Activated CD4-positive, alpha-beta T cell treated with anti-CD3 and anti-CD28 coated beads for 4 hours (primary cell): ENCODE measurements at places on chromosomes 2 and 18.

GRCh38 chr2:7607441-7608173 is 690.4 kb downstream of the RNF144A start:
- no peak for DNase-seq

DNA sequence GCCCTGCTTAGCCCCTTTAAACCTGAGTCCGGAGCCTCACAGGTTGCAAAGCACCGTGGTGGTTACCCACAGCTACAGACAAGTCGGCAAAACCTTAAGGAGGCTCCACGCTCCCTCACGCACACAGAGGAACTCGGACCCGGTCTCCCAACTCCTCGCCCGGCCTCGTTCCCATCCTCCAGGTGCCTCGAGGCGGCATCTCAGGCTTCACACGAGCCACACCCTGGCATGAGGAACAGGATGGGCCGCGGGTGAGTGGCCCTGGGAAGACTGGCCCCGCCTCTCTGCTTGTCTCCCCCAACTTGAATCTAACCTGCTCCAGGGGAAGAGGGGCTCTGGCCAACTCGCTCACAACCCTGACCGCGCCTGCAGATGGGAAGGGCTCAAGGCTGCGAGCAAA is 97.4 kb downstream of the EIPR1 start:
- no peak for DNase-seq

DNA sequence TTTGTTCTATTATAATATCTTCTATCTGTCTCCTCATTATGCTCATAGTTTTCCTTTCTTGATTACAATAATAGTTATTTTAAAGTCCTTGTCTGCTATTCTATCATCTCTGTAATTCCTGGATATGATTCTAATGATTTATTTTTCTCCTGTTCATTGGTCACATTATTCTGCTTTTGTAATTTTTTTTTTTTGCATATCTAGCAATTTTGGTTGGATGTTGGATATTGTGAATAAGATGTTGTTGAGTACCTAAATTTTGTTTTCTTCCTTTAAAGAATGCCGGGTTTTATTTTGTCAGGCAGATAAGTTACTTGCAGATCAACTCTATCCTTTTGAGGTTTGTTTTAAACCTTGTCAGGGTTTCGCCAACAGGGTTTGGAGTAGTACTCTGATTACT is 25.2 kb downstream of the KATNAL2 start:
- DNase-seq = no peak

DNA sequence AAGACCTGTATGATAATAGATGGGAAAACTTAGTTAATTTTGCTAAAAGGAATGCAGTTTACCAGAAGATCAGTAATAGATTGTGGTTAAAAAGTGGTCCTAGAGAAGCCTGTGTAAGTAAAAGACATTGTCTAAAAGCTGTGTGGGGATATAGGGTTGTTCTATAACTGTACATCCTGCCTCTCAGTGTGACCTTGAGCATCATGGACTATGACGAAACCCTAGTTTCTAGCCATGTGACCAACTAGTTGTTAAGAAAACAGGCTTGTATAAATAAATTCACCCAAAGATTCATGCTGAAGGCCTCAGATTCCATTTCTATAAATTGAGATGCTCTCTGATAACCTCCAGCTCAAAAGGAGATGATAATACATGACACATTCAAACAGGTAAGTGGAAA is 160.7 kb downstream of the IKZF2 start:
- DNase-seq = no peak

GRCh38 chr18:78352910-78353309 is 626.7 kb upstream of the SALL3 start:
- DNase-seq = no peak

- DNase-seq = no peak
These were observed 28.6 kb downstream of the ITM2C start for GRCh38 chr2:230893338-230893737.

DNA sequence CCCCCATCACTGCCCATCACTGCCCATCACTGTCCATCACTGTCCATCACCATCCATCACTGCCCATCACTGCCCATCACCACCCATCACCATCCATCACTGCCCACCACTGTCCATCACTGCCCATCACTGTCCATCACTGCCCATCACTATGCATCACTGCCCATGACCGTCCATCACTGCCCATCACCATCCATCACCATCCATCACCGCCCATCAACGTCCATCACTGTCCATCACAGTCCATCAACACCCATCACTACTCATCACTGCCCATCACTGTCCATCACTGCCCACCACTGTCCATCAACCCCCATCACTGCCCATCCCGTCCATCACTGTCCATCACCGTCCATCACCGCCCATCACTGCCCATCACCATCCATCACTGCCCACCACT is 57.8 kb upstream of the OTOS start:
- DNase-seq = no peak

DNA sequence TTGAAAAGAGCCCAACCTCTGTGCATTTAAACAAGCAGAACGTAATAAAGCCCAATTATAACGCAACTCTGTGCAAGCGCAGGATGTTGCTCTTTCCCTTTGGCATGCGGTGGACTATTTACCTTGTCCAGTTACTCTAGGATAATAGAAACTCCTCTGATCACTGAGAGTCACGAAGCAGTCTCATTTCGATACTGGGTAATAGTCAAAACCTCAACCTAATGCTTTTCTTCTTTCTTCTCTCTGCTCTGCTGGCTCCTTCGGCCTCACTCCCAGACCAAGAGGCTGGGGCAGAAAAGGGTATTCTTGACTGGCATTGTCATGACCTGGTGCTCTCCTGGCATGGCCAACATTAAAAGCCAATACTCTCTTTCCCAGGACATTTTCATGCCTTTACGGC is 89.7 kb upstream of the GCFC2 start:
- no peak for DNase-seq

DNA sequence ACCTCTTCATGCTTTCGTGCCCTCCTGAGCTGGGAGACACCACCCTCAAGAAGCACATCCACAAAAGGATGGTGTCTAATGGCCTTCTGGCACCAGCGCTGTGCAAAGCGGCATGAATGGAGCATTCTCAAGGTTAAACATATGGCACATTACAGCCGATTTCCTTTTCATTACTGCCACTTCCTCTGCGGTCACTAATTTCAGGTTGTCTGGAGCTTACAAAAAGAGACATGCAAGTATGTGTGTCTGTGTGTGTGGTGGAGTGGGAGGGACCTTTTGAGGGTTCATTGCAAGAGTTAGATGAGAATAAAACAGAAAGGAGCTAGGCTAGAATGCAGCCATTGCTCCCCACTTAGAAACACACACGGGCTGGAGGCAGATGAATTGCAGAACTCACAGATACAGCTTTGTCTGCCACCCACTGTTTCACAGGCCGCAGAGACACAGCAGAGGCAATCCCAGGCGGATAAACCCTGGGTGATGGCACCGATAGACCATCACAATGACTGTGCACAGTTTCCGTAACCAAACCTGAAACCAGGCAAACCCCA is 76.0 kb downstream of the TGIF1 start:
- peak; percentile 6 for DNase-seq

- DNase-seq = no peak
These were observed 221.9 kb upstream of the SETBP1 start for GRCh38 chr18:44458777-44459176.

DNA sequence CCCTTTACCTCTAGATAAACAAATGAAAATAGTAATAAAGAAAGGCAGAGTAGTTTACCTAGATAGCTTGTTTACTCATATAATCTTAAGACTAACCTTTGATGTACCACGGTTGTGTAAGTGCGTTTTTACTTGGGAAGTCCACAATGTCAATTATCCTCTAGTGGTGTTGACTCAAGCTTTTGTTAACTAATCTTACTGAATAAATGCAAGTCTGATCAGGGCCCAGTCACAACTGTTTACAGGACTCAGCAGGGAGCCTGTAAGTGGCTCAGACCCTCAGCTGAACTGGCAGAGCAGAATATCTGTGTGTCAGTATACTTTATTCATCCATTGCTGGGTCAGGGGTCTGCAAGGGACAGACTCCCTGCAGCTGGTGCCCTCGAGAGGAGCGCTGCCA is 98.1 kb upstream of the ACAA2 start:
- no peak for DNase-seq

GRCh38 chr18:67805261-67805660 is 288.7 kb upstream of the DSEL start:
- DNase-seq = no peak

- no peak for DNase-seq
These were observed 105.4 kb upstream of the MMADHC start for GRCh38 chr2:149692961-149693396.

GRCh38 chr18:45556222-45556621 is 59.1 kb upstream of the SLC14A2 start:
- DNase-seq = no peak

GRCh38 chr2:25373269-25373981 is 31.7 kb upstream of the DNMT3A start:
- DNase-seq = no peak

DNA sequence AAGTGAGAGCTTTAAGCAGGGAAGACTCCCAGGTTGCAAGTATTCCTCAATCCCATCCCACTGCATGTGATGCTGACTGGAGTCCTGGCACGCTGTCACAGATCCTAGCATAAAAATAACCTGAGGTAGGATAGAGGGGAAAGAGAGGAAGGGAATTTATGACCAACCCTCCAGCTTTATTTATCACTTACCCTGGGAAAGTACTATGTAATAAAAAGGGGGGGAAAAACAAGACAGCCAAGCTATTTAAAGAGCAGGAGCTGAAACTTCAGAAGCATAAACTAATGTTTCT is 122.2 kb downstream of the SLC8A1 start:
- no peak for DNase-seq

GRCh38 chr2:47056374-47056773 is 98.7 kb downstream of the STPG4 start:
- DNase-seq = no peak

- DNase-seq = no peak
These were observed 1058.3 kb upstream of the TMEFF2 start for GRCh38 chr2:193253014-193253530.

GRCh38 chr2:197137826-197138477 is 172.6 kb downstream of the ANKRD44 start:
- no peak for DNase-seq

DNA sequence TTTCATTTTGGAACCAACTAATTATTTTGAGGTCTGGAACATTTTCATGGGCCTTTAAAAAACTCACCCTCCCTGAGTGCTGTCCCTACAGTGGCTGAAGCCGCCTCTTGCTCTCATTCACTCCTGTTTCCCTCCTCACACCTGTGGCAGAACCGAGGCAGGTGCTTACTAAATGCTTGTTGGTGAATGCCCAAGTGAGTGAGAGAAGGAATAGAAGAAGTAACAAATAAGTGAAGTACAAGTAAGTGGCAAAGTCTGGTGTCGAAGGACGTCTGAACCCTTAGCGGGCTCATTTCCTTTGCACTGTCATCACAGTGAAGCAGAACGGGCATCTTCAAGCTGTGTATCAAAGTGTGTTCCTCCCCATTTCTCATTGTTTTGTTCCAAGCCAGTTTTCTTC is 135.2 kb downstream of the RHBDD1 start:
- no peak for DNase-seq

DNA sequence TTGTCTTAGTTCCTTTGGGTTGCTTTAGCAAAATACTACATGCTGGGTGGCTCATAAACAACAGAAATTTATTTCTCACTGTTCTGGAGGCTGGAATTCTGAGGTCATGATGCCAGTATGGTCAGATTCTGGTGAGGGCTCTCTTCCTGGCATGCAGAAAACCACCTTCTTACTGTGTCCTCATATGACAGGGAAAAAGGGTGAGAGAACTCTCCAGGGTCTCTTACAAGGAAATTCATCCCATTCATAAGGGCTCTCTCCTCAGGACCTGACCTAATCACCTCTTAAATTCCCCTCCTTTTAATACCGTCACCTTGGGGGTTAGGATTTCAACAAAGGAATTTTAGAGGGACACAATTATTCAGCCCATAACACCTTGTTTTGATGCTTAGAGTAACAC is 243.1 kb upstream of the TNP1 start:
- DNase-seq = no peak

GRCh38 chr2:11546072-11546471 is 12.2 kb downstream of the GREB1 start:
- DNase-seq = no peak

DNA sequence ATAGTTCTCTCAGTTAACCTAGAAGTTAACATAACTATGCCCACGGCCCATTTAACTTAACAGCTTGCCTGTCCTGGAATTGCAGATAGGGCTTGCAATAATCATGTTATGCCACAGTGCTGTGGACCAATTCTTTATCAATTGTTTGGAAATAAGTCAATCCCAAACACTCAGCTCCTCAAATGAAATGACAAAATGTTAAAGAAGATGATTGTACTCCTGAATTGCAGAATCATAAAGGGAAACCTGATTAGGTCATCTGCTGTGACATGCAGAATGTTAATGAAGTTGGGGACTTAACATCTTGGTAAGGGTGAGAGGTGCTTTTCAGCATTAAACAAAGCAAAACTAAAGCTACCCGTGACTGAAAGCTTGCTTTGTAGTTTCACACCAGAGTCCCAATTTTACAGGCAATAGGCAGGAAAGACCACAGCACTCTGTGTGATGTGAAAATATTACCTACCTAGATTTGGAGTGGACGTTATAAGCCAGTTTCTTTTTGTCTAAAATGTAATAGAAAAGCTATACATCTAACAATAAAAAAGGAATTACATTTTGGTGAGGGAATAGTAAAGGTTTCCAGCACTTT is 364.0 kb downstream of the GPD2 start:
- DNase-seq = no peak

- no peak for DNase-seq
These were observed 14.3 kb downstream of the DSG2 start for GRCh38 chr18:31512203-31512764.

DNA sequence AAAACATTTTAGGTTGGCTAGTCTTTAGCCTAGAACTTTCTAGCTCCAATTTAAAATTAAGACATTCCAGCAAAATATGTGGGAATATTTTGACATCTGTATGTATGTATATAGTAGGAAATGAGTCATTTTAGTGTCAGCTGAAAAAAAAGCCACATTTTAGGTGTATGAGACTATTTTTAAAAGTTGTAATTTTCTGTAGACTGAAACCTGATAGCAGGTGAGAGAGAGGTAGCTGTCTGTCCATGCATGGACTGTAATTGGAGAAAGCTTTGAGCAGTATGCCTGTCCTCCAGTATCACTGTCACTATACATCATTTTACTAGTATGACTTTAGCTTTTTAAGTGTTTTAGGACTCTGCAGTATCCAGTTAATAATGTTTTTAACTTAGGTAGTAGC is 26.1 kb upstream of the PPP1R1C start:
- DNase-seq = no peak

DNA sequence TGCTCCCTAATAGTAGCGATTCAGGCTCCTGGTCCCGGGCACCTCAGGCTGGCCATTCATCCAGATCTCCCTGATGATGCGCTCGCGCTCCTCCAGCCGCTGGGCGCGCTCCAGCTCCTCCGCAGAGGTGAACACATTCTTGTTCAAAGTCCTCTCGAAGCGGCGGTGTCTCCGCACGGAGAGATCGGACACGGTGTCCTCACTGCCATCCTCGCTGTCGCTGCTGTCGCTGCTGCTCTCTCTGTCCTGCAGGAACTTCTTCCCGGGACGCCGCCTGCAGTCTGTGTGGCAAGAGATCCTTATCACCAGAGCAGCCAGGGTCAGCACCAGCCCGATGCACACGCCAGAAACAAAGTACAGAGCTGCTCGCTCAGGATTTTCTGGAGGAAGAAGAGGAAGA is 67.5 kb downstream of the EVA1A start:
- no peak for DNase-seq

GRCh38 chr18:59301929-59302328 is 16.5 kb downstream of the CPLX4 start:
- no peak for DNase-seq
